BE2C (cell line): ENCODE measurements at places on chromosomes 1 and 21.

- DNase-seq: no peak
Observed at GRCh38 chr1:26169198-26169554, 413 bp upstream of the C1orf232 start.

GRCh38 chr1:91606546-91607078 lies 106.0 kb downstream of the CDC7 start:
- DNase-seq: no peak

DNA sequence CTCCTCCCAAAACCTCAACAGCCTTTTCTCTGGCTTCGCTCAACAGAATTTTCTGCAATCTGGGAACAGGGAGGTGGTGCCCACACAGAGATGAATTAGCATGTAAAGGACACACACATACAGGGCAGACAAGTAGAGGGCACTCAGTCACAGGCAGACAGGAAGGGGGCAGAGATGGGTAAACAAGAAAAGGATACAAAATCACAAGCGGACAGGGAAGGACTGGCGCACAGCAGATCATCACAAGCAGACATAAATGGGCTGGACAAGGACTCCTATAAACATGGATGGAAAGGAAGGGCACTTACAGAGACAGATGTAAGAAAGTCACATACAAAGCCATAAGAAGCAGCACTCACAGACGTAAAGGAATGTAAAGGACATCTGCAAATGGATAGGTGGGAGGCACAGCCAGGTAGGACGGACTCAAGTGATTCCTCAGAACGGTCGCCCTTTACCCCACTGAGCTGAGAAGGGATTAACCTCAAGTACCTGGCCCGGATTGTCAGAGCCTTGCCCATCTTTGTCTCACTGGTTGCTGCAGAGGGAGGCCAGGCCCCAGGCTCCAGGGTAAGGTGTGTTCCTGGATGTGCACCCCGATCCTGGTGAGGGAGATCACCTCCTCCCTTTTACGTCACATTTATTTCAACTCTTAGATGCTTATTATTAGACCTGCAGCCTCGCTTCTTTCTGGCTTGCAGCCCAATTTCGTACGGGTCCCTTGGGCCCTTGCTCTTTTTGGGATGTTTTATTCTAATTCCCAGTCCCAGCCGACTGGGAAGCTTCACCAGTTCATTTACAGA lies 836 bp upstream of the PRCC start:
- DNase-seq: no peak

- DNase-seq: no peak
Observed at GRCh38 chr21:41508415-41509144, 622 bp upstream of the TMPRSS2 start.

GRCh38 chr1:65503427-65503826 lies 83.0 kb downstream of the LEPR start:
- no peak for DNase-seq

DNA sequence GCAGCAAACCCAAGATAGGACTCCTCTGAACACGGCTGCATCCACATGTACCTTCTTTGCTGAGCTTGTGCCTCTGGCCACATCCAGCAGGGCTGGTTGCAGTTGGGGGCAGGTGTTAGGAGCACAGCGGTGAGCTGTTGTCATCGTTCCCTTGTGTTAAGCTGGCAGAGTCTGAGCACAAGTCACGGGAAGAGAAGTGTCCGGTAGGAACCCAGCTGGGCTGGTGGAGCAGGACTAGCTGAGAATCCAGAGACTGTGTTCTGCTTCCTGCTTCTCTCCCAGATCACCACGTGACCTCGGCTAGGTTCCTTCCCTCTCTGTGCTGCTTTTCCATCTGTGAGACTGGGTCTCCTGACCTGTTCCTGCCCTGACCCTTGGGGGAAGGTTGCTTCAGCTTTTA lies 105.1 kb downstream of the PCBP3 start:
- peak; percentile 44 for DNase-seq

DNA sequence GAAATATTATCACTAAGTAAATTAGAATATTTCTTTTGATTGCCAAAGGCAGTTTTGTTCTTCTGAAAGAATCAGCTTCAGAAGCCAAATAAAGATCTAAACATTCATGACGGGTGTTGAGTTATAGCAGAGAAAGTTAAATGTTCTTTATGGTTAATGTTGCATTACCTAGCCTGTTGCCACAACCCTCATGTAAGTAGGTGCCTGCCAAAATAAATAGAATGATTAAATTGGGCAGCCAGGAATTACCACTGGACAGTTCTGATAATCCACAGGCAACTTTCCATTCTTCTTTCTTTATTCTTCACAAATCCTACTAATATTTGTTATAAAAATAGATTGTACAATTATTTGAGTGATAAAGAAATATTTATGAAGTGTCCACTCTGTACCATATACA lies 217.9 kb upstream of the NRIP1 start:
- DNase-seq: no peak

DNA sequence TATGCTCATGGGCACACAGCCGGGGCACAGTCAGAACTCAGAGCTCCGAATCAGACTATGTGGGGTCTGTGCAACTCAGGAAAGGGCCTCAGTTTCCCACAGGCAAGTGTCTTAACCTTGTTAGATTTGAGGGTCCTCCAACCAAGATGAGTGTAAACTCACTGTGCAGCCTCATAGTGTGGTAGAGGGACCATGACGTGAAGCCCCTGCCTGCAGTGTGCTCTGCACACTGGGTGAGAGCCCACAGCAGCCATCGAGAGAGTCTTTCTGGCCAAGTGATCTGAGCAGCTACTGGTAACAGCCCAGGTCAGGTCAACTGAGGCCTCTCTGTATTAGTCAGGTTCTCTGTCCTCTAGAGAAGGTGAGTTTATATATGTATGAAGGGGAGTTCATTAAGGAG lies 592 bp upstream of the LYPD8 start:
- DNase-seq: no peak

- DNase-seq: peak; percentile 26
Observed at GRCh38 chr1:220825819-220826551, 39.3 kb downstream of the MTARC1 start.

GRCh38 chr1:244456586-244456985 lies 4.5 kb upstream of the CATSPERE start:
- peak; percentile 22 for DNase-seq

- DNase-seq: no peak
Observed at GRCh38 chr1:169129109-169129784, 22.8 kb downstream of the ATP1B1 start.

GRCh38 chr1:14524826-14525636 lies 73.5 kb upstream of the KAZN start:
- no peak for DNase-seq
